ENCODE measurements at places on chromosomes 1 and 21.
A peak's percentile ranks its signal among the peaks of the same experiment; 100 is the strongest.

- DNase-seq: no peak
These were observed 124.3 kb downstream of the LACTBL1 start for GRCh38 chr1:22848405-22848804.

GRCh38 chr1:195243492-195243891 lies 1364.7 kb downstream of the KCNT2 start:
- no peak for DNase-seq

DNA sequence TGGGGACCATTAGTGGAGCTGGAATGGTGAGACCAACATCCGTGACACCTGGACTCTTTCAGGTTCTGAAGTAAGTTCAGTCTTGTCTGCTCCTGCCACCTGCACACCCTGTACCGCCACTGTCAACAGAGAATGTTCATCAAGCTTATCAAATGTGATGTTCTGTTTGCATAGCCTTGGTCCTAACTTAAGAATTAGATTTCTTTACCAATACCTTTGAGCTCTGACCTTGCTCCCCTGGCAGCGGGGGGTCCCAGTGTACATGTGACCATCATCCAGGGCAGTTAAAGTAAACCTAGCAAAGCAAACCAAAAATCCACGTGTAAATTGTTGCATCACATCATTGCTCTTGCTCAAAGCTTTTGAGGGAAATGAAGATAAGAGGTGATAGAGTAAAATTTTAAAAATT lies 14.5 kb downstream of the SLC25A33 start:
- no peak for DNase-seq

GRCh38 chr1:61807606-61808140 lies 65.4 kb downstream of the PATJ start:
- DNase-seq: no peak

GRCh38 chr21:40173816-40174215 lies 306.6 kb downstream of the PCP4 start:
- DNase-seq: no peak

GRCh38 chr1:150061632-150062101 lies 5.9 kb upstream of the VPS45 start:
- DNase-seq: no peak

- no peak for DNase-seq
These were observed 4.5 kb upstream of the FABP3 start for GRCh38 chr1:31377364-31377863.

DNA sequence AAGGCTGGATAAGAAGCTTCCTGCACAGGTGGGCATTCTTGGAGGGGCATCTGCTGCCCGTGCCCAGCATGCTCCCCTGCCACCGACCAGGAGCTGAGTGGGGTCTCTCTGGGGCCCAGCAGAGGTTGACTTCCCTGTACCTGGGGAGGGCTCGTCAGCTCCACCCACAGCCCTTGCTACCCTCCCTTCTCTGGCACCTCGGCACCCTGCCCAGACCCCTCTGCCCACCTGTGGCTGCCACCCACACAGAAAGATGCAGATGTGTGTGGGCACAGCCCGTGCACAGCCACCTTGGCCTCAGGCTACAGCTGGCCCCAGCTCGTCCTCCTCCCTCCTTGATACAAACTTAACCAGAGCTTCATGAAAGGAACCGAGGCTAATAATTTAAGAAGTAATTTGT lies 241.2 kb upstream of the VAMP3 start:
- no peak for DNase-seq

DNA sequence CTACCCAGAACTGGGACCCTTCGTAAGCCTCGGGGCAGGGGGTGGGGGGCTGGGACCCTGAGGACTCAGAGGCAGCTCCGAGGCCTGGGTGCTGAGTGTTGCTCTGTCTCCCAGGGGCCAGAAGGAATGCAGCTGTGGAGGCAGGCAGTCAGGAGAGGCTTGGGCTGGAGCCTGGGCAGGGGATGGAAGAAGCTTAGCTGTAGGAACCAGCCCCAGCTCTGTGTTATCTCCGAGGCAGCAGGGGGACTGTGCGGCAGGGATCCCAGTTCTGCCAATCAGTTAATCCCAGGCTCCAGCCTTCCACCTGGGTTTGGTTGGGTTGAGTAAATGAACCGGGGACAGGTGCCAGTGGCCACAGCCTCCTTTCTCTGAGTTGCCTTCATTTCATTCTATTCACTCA lies 8.2 kb upstream of the GRIK3 start:
- DNase-seq: no peak

- DNase-seq: peak; percentile 47
These were observed 102.6 kb downstream of the ADSS2 start for GRCh38 chr1:244349103-244349531.

DNA sequence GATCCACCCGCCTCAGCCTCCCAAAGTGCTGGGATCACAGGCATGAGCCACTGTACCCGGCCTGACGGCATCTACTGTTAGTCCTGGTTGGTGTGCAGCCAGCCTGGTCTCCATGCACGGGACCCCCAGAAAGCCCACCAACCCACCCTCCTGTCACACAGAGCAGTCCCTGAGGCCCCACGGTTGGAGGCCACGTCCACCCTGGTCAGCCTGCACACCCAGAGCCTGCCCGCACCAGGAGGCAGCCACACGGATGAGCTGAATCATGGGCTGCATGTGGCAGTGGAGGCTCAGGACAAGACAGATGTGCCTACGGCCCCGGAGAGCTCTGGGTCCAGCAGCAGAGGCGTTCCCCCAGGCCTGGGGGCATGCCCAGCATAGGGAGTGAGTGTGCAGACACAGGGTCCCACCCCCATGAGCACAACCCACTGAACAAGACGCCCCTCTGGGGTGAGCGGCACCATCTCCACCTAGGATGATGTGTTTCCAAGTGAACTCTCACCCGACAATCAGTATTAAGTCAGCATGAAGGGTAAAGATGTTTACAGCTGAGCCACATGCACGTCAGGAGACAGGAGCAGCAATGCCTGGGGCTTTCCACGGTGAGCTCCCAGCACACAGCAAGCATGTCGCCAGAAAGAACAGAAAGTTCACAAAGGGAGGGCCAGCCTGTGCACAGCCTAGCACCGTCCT lies 102.1 kb downstream of the WDR4 start:
- no peak for DNase-seq
